Gastrocnemius medialis (tissue), 4 donors: ENCODE measurements at places on chromosomes 4 and X.

GRCh38 chr4:38609614-38610013 is 54.4 kb upstream of the KLF3 start:
- DNase-seq = no peak

GRCh38 chr4:46878641-46879040 is 30.4 kb downstream of the COX7B2 start:
- no peak for DNase-seq

DNA sequence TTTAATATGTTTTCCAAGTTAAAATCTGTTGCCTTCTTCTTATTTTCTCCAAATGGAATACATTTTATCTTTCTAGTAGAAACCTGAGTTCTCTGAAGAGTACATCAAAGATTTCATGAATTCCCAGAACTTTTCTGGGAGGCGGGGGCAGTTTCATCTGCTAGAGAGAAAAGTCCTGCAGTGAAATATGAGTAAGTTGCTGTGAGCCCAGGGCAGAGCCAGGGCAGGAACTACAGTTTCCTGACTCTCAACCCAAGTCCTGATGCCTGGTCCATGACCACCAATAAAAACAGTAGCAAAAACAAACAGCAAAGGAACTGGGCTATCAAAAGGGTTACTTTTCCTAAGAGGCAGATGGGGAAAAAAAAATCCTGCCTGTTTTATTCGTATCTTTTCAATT is 239.4 kb upstream of the CTSO start:
- no peak for DNase-seq

GRCh38 chr4:41747230-41748055 is 1.1 kb downstream of the PHOX2B start:
- no peak for DNase-seq

- no peak for DNase-seq
Observed at GRCh38 chr4:121877041-121877773, 6.9 kb upstream of the BBS7 start.

- no peak for DNase-seq
Observed at GRCh38 chr4:181548873-181549575, 694.2 kb upstream of the TENM3 start.

- DNase-seq = no peak
Observed at GRCh38 chr4:169770416-169770815, 12.7 kb upstream of the HPF1 start.

- no peak for DNase-seq
Observed at GRCh38 chrX:75603833-75604232, 81.0 kb upstream of the ZDHHC15 start.

GRCh38 chr4:84547211-84547610 is 35.7 kb upstream of the CDS1 start:
- no peak for DNase-seq

- DNase-seq = no peak
Observed at GRCh38 chr4:79653871-79654270, 245.8 kb upstream of the GK2 start.

- DNase-seq = no peak
Observed at GRCh38 chrX:45748369-45748774, 547.7 kb upstream of the DIPK2B start.
